Activated CD4-positive, alpha-beta T cell treated with anti-CD3 and anti-CD28 coated beads, Interleukin-2, amount 50 U/mL, for 1 hour (primary cell): ENCODE measurements at places on chromosomes 16 and 17.

GRCh38 chr16:53089434-53090285, 34.9 kb downstream of the CHD9 start:
- no peak for DNase-seq

DNA sequence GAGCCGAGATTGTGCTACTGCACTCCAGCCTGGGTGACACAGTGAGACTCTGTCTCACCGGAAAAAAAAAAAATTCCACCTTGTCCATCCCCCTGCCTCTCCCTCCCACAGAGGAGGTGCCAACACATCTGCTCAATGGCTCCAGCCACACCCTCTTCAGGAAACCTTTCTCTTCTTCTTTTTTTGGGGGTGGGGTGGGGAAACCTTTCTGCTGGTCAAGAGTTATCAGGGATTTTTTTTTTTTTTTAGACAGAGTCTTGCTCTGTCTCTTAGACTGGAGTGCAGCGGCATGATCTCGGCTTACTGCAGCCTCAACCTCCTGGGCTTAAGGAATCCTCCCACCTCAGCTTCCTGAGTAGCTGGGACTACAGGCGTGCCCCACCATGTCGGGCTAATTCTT, 18.7 kb downstream of the TNS4 start:
- no peak for DNase-seq

GRCh38 chr16:11986521-11987057, 10.1 kb downstream of the SNX29 start:
- DNase-seq, result no peak

GRCh38 chr17:57886020-57886419, 36.2 kb upstream of the MRPS23 start:
- no peak for DNase-seq

DNA sequence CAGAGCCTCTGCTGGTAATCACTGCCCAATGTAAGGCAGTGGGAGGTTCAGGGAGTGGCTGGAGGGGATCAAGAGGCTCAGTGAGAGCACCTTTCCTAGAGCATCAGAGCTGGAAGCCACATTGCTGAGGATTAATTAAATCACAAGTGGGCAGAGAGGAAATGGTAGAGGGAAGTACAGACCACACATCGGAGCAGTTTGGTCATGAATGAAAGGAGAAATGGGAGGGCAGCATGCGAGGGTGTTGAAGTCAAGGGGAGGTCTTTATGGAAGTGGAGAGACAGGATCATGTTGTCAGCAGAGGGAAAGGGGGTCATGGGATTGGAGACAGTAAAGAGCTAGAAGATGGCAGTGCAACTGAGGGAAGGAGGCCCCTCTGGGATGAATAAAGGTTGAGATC, 2.3 kb downstream of the CCL17 start:
- DNase-seq, result no peak

GRCh38 chr17:320139-320538, 32.5 kb downstream of the RPH3AL start:
- no peak for DNase-seq

DNA sequence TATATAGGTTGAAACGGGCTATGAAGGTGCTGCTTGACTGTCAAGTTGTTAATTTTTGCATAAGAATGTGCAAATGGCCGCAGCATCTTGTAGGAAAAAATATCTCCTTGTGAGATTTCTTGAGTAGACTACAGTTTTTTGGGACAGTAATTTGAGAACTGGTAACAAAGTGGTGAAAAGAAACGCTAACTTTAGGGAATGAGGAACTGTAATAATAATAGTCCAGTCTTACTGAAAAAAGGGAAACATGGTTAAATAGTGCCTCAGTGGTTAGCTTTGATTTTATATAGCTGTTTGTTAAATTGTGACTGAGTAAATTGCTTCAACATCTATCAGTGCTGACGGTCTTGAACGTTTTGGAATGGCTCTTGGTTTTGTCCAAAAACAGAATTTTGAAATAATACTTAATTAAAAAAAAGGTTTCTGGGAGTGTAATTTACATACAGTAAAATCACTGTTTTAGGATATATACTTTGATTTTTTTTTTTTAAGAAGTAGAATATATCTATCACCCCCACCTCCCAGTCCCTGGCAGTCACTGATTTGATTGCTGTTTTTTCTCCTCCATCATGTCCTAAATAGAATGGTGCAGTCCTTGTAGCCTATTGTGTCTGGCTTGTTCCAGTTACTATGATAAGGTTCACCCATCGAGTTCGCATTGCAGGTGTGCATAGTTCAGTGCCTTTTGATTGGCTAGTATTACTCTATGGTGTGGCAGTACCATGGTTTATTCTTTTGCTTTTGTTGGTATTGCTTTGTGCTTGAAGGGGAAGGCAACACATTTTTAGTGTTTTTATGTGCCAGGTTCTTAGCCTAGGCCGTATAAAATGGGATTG, 2.8 kb downstream of the HAPSTR1 start:
- no peak for DNase-seq

DNA sequence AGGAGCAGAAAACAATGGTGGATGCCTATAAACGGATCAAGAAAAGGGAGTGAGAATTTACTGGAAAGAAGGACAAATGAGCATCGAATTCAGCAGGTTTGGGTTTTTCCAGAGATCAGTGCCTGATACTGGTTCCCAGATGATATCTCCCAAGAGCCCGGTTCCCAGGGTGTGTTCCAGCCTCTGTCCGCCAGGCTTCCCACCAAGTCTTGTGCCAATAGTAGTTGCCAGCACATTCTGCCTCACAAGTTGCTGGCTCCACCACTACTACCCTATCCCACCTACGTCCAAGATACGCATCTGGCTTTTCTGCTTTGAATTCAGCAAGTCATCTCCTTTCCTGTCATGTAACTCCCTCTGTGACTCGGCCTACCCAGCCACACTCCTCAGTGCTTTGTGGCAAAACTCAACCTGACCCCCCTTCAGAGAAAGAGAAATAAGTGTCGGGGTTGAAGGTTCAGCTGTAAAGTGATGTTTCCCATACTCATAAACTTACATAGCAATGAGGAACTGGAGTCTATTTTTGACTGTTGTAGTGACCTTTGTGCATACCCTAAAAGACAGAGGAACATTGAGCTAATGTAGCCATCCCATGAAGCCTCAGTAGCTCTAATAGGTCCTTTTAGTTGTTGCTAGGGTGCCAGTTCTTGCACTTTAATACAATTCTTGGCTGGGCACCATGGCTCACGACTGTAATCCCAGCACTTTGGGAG, 277.0 kb downstream of the IRX3 start:
- DNase-seq, result no peak

GRCh38 chr16:12723681-12724080, 80.0 kb downstream of the CPPED1 start:
- no peak for DNase-seq

DNA sequence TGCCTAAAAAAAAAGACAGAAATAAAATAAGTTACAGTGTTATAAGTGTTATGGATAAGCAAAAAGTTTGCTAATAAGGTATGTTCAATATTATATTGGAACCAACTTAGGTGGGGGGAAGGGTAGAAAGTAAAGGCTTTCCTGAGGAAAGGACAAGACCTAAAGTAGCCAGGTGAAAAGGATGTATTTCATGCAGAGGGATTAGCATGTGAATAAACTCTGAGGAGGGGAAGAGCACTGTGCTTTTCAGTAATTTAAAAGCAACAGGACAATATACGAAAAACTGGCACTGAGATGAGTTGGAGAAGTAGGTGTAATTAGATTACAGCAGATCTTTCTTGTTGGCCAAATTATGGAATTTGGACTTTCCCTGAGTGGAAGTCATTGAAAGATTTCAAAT, 7.6 kb downstream of the TOP2A start:
- DNase-seq, result no peak

GRCh38 chr17:57644326-57644725, 100.8 kb downstream of the CCDC182 start:
- no peak for DNase-seq

- DNase-seq, result no peak
Observed at GRCh38 chr17:82956726-82957468, 117.1 kb upstream of the ZNF750 start.
